ENCODE measurements at places on chromosomes 7 and 10.
A peak's percentile ranks its signal among the peaks of the same experiment; 100 is the strongest.

- DNase-seq: no peak
Observed at GRCh38 chr10:3010334-3010733, 57.0 kb upstream of the PFKP start.

DNA sequence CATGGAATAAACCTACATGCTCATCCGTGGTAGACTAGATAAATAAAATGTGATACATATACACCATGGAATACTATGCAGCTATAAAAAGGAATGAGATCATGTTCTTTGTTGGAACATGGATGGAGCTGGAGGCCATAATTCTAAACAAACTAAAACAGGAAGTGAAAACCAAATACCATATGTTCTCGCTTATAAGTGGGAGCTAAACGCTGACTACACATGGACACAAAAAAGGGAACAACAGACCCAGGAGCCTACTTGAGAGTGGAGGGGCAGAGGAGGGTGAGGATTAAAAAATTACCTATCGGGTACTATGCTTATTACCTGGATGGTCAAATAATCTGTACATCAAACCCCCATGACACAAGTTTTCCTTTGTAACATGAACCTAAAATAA is 68.7 kb upstream of the SEC61G start:
- no peak for DNase-seq

DNA sequence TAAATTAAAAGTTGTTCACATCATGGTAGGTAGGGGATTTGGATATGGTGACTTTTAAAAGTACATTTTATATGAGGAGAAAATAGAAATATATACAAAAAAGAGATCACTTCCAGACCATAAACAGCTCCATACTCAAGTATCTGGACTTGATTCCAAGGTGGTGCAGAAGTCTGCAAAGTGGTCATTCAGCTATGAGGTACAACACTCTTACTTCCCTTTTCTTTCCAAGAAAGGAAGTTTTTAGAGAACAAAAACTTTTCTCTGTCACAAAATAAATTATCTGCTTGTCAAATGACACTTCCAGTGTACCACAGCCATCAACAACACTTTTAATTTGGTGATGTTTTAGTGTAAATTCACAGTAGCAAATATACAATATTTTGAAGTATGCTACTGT is 1013.5 kb downstream of the GATA3 start:
- DNase-seq: no peak

- no peak for DNase-seq
Observed at GRCh38 chr7:132979524-132979923, 102.4 kb downstream of the CHCHD3 start.

DNA sequence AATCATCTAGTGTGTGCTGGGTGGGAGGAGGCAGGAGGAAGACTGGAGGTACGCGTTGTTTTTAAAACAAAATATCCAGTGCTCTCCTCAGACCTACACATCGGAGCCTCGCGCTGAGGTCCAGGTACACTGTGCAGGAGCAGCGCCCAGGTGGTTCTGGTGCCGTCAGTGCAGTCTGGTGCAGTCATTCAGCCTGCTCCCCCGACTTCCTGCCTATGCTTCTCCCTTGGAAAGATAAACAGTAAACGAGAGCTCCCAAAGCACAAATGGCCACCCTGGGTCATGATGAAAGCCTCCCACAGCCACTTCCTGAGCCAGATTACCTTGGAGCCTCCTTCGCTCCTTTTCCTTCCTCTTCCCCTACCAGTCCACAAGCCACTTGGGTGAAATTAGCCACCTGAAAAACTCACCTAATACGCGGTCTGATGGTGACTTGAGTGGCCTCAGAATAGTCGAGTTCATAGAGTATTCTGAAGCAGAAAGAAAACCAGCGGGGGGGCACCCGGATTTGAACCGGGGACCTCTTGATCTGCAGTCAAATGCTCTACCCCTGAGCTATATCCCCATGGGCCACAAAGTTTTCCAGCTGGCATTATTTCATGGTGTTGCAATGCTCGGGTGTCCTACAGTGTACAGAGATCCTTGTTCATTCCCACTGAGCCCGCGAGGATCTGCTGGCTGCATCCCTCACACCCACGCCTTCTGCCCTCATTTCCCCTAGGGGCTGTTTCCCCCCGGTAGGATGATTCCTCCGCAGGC is 82.5 kb downstream of the ZNF467 start:
- DNase-seq: peak; percentile 79

All from SW480 (cell line).